ENCODE measurements at places on chromosomes 1 and 21.

DNA sequence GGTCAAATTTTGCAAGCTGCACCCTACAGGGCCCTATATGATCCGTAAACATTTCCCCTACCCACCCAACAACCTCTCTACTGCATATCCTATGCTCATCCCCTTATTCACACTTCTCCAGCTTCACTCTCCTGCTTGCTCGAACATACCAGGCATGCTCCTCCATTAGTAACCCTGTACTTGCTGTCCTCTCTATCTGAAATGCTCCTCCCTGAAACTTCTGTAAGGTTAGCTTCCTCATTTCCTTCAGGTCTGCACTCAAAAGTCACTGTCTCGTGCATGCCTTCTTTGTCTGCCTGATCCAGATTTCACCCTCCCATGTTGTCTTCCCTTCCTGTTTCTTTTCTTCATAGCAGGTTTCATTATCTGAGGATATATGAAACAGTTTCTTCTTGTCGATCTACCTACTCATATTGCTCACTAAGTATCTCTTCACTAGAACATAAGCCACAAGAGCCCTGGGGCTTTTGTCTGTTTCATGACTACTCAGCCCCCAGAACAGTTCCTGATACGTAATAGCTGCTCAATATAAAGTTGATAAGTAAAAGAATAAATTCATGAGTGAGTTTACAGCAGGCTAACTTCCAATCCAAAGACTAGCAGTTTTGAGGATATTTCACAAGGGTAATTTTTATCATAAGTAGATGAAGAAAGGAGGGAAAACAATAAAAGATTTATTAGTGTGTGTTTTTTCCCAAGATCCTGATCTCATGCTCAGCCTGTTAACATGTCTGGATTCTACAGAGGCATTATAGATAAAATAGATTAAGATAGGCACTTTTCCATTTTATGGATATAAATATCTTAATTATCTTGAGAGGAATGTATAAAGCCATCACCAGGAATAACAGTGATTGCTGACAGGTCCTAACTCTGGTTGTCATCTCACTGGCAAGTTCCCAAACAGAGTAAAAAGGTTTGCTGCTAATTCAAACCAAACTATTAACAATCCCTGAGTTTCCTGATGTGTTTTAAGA is 392.5 kb upstream of the ESRRG start:
- no peak for DNase-seq

GRCh38 chr1:99306644-99307043 is 42.4 kb downstream of the PLPPR4 start:
- no peak for DNase-seq

DNA sequence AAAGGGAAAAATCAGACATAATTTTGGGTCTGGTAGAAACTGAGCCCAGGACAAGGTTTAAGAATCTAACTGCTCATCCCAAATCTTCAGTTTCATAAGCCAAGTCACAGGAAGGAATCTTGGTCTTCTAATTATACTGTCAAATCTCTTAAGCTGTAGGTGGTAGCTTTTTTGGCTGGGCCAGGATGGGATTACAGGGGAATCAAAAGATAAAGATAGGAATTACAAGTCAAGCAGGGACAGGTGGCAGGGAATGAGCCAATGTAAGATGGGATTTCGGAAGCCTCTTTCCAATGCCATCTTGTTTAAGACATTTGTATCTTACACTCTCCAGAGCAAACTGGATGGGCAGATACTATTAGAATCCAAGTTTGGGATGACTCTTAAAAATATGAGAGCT is 383.5 kb downstream of the KCNH1 start:
- DNase-seq = no peak

DNA sequence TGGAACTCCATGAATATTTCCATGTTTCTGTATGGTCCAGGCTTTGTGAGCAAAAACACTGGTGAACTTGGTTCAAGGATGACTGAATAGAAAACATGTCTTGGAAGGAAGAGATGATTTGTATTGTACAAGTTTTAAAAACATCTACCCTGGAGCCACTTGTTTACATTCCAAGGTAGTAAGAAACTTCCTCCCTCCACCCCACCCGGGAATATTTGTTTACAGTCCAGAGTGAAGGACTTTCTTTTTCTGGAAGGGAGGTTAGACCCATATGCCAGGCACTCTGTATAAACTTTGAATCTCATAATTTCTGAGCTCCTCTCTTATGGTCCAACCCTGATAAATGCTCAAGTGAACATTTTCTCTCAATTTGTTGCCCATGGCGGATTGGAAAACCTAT is 323.3 kb upstream of the LYPLAL1 start:
- DNase-seq = no peak

DNA sequence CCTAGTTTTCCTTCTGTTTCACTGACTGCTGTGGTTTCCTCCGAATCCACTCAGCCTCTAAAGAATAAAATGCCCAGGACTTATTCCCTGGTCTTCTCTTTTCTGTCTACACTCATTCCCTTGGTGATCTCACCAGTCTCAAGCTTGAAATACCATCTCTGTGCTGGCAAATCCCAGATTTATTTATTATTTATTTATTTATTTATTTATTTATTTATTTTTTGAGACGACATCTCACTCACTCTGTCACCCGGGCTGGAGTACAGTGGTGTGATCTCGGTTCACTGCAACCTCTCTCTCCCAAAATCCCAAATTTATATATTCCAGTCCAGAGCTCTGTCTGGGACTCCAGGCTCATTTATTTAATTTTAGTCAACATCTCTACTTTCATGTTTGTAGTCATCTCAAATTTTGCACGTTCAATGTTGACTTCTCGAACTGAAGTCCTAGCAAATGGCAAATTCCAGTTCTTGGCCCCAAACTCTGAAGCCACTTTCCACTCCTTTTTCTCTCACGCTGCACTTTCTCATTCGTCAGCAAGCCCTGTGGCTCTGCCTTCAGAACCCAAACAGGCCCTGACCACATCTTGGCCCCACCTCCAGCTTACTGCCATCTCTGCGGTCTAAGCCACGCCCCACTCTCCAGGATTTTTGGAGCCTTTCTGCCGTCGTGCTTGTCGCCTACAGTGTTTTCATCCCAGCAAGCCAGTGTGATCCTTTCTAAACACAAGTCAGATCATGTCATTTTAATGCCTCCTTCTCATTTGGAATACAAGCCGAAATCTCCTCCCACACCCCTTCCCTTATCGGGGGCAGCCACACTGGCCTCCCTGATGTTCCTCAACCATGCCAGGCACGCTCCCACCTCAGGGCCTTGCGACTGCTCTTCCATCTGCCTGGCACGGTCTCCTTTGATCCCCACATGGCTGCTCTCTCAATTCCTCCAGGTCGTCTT is 14.2 kb upstream of the TENT5B start:
- DNase-seq = no peak

DNA sequence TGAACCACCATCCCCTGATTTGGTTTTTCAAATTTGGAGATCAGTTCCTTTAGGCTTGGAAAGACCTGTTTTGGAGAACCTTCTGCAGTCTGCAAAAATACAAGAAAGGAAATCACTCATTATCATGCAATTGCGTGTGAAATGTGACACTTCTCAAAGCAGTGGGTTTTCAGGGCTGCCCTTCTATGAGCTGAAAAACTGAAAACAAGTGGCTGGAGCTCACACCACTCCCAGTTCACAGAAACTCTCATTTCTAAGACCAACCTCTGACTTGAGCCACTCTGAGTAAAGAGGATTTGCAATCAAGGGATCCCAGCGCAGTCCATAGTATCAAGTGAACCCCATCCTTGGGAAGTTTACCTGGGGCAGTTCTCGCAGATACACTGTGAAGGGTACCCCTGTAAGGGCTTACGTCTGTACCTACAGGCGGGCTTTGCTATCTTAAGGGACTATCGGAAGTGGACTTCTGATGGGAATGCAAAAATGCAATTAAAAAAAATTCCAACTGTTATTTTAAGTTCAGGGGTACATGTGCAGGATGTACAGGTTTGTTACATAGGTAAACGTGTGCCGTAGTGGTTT is 12.8 kb downstream of the SH2D1B start:
- DNase-seq = no peak

- no peak for DNase-seq
These were observed 52.4 kb upstream of the TMEM51 start for GRCh38 chr1:15100880-15101760.

GRCh38 chr1:186144505-186144904 is 230.5 kb downstream of the TPR start:
- no peak for DNase-seq
